ENCODE measurements at places on chromosomes 12 and 14. TPM values are rescaled to one million over a fixed set of nuclear protein-coding genes. Genes with fewer than 3 reads are reported as not detected.

SMIM41 gene
- not detected for total RNA-seq

OVCH1 gene
- total RNA-seq = not detected

TAS2R19 gene
- 0.92 TPM for total RNA-seq

SRRM4 gene
- total RNA-seq = not detected

CEP83 gene
- 23.4 TPM for total RNA-seq

PSMD9 gene
- 60.7 TPM for total RNA-seq

PPP1R36 gene
- 0.19 TPM for total RNA-seq
